ENCODE measurements at places on chromosomes 6 and 20.

DNA sequence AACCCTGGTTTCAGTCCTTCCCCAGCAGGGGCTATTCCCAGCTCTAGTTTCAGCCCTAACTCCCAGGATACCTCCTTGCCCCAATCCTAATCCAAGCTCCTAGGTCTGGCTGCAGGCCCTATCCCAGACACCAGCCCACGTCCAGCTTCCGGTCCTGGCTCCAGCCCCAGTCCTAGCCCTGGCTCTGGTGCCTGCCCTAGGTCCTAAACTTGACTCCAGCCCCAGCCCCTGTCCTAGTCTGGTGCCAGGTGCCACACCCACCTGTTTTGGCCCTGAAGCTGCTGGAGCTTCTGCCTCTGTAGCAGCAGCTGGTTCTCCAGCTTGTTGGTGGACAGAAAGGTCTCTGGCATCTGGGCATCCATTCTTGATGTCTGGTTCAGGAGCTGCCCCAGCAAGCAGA is 28.1 kb downstream of the ANGPT4 start:
- no peak for DNase-seq

DNA sequence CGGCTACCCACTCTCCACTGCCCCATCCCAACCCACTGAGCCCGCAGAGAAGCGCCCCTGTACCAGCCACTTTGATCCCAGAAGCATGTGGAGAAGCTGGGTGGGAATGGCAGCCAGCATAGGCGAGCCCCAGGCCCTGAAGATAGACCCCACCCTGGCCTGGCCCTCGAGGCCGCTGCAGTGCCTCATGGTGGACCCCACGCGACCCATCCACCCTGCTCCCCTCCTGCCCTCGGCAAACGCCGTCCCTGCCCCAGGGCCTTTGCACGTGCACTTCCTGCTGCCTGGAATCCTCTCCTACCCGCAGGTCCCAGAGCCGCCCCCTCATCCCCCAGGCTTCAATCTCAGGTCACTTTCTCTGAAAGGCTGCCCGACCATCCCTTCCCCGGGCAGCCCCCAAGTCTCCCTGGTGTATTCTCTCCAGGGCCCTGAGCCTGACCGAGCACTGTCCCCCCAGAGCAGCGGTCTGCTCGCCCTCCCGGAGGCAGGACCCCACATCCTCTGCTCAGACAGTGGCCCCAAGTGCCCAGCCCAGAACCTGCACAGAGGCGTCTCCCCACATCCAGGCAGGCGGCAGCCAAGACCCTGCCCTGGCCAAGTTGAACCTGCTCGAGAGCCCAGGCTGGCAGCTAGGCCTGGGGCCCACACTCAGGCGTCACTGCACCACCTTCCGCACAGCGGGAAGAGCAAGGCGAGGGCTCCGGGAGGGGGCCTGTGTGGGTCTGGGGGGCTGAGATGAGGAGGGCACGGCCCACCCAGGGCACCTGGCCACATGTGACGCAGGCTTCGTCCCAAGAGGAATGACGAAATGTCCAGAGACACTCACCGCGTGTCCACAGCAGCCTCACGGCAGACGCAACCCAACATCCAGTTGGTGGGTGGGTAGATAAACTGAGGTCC is 14.0 kb downstream of the KCNQ2 start:
- DNase-seq = no peak

- no peak for DNase-seq
These were observed 201.5 kb upstream of the ZNF217 start for GRCh38 chr20:53795170-53795569.

GRCh38 chr6:80331974-80332373 is 225.5 kb downstream of the BCKDHB start:
- DNase-seq = peak; percentile 71

DNA sequence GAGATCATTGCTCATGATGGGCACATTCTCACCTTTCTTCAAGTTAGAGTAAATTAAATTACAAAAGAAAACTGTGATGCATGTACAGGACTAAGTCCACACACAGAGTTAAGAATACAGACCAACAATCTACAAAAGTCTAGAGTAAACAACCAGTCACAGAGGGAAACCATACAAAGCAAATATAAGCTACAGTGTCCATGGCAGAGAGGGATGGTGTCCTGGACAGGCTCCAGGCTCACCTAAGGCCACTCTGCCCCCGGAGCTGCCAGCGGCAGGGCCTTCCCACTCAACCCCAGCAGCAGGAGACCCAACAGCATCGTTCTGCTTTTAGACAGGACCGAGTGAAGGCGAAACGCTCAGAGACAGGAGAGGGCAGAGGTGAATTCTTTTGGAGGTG is 16.0 kb downstream of the PDE10A start:
- DNase-seq = peak; percentile 46

DNA sequence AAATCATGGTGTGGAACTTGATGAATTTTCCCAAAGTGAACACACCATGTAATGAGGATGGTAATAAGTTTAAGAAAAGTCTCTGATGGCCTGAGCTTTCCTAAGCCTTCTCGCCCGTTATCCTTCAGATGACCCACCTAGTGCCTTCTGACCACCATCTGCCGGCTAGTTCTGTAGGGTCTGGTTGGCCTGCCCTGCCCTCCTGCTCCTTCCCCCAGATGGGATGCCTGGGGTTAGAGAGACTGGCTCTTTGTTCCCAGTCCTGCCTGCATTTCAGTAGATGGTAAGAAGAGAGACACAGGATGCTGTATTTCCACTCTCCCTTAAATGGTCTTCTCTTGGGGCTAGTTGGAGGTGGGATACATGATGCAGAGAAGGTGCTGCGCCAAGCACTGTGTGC is 43.0 kb downstream of the TIAM2 start:
- DNase-seq = no peak

DNA sequence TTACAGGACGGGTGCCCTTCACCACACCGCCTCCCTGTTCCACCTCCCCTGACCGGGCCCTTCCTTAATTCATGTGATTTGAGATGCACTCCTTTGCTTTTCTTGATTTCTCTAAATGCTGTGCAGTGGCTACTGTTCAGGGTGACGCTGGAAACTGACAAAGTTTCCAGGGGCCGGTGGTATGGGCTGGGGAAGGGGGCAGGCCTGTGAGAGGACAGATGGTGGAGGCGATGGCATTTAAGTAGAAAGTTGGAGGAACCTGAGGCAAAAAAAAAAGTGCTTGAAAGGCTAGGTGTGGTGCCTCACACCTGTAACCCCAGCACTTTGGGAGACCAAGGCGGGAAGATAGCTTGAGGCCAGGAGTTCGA is 121.6 kb upstream of the RNF24 start:
- DNase-seq = no peak

DNA sequence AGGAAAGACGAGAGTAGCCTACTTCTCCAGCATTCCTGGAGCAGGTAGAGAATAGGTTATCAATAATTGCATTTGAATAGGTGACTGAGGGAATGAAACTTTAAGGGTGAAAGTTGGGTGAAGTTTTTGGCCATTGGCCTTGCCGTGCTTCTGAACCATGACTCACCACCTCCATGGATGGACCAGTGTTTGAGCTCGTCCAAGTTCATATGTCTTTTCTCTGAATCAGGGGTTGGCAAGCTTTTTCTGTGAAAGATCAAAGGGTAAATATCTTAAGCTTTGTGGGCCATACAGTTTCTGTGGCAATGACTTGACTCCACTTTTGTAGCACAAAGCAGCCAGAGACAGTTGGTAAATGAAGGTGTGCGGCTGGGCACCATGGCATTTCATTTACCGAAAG is 31.8 kb downstream of the SNRNP48 start:
- no peak for DNase-seq

DNA sequence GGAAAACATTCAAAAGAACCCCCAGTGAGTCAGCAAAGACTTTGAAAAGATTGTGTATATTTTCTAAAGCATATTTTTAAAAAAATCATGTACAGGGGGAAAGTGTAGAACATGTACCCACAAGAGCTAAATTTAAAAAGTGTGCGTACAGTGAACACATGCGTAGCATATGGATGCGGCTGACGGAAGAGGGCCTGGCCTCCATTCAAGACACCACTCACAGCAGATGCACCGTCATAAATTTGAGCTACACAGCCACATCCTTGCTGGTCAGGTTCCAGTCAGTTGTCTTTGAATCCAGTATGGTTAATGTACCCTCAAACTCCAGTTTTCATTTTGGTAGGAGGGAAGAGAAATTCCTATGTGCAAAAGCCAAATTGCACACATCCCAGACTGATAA is 54.3 kb upstream of the SPACA1 start:
- no peak for DNase-seq

DNA sequence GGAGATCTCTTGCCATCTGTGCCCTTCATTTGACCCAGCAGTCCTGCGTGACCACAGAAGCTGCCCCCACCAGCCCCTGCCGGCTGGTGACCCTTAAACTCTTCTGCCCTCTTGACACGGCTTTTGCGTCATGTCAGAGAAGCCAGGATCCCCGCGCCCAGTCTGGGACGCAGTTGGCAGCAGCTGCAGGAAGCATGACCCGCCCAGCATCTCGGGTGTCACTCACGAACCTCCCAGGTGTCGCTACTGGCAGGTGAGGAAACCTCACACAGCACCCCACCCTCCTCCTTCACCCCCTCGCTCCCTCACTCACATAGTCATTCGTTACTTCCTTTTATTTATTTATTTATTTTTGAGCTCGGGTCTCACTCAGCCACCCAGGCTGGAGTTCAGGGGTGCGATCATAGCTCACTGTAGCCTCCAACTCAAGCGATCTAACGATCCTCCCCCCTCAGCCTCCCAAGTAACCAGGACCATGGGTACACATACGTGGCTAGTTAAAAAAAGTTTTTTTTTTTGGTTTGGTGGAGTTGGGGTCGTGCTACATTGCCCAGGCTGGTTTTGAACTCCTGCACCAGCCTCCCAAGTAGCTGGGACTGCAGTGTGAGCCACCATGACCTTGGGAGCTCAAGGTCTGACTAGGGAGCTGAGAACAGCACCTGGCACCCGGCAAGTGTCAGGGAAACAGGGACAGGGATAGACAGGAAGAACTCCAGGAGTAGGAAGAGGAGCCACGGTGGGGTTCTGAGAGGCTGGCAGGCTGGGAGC is 14.1 kb upstream of the SPDEF start:
- no peak for DNase-seq

- DNase-seq = no peak
These were observed 9.5 kb downstream of the SEMG2 start for GRCh38 chr20:45230631-45231030.

DNA sequence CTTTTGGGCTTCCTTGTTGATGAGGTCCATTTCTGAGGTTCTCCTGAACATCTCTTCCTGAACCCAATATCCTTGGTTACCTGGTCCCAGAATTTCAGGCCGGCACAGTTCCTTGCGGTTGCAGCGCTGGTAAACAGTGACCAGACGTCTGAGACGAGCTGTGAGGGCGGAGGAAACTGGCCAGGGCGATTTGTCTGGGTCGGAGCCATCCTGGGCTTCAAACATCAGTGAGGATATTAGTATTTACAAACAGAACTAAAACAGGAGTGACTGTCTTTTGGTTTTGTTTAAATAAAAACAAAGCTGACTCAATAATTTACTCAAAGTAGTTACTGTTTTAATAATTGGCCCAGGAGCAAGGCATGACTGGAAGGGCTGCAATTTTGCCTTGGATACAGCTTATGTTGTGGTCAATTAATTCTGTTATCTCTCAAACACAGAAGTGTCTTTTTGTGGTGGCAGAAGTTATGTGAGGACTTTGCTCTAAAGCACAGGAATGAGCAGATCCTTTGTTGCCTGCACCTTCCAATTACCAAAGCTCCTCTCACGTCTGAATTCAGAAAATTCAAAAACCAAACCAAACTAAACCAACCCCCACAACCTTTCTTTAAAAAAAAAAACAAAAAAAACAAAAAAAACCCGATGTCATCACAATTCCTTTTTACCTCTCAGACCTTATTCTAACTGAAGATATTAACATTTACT is 58.7 kb upstream of the EMILIN3 start:
- no peak for DNase-seq

DNA sequence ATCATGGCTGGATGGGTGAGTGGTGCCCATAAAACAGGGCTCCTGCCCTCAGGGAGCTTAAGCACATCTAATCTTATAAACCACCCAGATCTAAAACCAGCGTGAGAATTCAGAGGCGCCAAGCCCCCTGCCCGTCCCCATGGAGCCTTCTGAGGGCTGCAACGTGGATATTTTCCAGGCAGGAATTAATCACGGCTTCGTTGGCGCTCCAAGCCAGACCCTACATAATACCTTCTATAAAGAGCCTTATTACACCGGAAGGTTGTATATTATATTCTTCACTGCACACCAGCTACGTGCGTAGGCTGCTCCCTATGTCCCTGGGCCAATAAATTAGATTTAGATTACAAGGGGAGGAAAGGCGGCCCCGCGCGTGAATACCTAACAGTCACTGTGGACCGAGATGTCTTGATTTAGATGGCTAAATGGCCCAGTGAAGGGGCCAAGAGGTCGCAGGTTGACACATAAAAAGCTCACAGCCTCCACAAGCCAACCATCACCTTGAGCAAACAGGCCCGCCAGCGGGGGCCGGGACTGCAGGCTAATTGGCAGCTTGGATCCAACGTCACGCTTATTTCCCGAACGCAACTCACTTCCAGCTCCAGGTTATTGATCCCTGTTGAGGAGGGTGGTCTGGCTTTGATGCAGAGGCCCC is 64.7 kb upstream of the APCDD1L start:
- no peak for DNase-seq

DNA sequence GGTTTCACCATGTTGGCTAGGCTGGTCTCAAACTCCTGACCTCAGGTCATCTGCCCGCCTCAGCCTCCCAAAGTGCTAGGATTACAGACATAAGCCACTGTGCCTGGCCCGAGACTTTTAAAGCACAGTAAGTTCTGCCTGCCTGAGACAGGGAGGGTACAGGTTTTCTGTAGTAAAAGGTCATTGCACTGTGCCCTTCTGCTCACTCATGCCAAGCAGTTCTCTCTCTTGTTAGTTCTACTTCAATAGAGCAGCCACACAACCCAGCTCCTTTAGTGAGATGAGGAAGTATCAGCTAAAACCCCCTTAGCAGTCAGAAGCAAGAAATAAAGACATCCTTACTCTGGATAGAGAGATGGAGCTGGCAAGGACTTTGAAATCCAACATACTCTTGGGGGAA is 52.4 kb upstream of the ARMH2 start:
- no peak for DNase-seq

GRCh38 chr6:16964553-16965499 is 137.0 kb upstream of the STMND1 start:
- peak; percentile 48 for DNase-seq

GRCh38 chr20:14148042-14148441 is 152.7 kb downstream of the MACROD2 start:
- DNase-seq = no peak

DNA sequence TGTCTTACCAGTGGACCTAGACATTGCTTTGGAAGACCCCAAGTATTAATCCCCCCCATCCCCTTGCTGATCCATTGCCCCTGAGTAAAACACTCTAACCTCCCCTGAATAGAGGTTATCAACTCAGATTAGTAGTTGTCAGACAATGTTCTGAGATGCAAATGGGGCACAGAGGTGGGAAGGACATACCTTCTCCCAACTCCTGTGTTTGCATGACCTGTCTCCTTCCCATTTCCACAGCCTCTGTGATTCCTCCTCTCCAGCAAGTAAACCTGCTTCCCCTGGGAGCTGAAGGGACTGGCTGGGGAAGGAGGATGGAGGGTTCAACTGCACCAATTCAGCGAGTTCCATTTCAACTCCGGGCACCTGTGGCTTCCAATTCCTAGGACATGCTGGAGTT is 199.8 kb upstream of the SASH1 start:
- no peak for DNase-seq

GRCh38 chr6:149028767-149029405 is 282.1 kb downstream of the UST start:
- DNase-seq = peak; percentile 85
